ENCODE measurements at places on chromosomes 4 and X.

DNA sequence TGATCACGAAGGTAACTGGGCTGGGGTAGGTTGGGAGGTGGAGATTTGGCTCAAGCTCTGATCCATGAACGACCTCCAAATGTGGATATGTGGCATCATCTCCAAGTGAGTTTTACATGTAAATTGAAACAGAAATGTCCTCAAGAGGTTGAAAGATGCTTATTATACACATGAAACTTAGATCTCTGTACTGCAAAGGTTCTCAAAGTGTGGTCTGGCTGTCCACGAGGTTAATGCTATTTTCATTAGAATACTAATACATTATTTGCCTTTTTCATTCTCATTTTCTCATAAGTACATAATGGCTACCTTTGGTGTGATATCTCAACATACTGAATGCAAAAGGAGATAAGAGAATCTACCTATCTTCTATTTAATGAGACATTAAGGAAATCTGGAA lies 198.2 kb downstream of the RASL11B start:
- DNase-seq = no peak

DNA sequence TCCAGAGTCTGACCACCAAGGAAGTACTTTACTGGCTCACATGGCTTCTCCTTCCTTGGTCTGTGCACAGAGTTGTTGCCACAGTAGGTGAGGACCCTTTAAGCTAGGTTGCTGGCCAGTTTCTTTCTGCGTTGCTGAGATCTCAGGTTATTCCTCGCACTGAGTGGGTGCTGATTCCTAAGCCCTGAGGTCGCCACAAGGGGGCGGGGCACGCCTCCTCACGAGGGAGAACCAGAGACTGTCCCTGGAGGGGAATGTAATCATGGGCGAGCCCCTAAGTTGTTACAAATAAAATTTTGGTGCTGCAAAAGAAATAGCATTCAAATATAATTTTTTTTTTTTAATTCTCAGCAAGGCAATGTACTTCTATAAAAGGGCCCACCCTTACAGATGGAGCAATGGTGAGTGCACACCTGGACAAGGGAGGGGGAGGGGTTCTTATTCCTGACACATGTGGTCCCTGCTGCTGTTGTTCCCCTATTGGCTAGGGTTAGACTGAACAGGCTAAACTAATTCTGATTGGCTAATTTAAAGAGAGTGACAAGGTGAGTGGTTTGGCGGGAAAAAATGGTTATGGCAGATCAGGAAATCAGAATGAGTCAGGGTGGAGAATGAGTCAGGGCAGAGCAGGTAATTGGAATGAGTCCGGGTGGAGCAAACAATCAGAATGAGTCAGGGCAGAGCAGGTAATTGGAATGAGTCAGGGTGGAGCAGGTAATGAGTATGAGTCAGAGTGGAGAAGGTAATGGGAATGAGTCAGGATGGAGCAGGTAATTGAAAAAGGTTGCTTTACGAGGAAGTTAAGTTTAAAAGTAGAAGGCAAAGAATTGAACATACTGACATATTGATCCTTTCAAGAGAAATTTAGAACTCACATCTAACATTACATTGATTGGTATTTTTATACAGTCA lies 107.5 kb downstream of the VSIG4 start:
- no peak for DNase-seq

DNA sequence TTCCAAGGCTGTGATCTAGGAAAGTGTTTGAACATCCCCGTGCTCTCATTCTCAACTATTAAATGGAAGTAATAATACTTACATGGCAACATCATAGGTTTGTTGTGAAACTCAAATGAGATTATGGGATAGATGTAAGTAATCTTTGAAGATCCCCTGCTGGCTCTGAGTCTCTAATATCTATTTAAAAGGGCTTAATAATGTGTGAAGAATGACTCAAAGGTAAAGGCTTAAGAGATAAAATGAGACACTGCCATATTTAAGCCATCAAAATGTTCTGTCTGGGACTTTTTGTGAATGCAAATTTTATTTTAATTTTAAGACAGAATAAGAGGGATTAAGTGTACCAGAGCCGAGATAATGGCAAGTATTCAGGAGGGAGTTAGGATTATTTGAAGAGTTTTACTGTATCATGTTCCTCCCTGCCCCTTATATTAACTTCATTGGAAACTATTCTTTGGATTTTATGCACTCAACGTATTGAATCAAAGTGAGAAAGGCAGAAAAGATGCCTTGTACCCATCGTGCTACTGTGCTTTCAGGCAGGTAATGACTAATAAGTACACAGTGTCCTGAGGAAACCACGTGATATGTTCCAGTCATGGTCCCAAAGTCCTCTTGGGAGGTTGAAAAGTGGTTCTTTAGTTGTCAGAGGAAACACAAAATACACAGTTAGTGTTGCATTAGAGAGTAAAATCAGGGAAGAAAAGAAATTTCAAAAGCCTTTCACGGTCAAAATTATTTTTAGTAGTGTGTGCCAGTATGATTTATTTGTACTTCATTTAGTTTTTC lies 192.4 kb downstream of the RBM46 start:
- DNase-seq = no peak

DNA sequence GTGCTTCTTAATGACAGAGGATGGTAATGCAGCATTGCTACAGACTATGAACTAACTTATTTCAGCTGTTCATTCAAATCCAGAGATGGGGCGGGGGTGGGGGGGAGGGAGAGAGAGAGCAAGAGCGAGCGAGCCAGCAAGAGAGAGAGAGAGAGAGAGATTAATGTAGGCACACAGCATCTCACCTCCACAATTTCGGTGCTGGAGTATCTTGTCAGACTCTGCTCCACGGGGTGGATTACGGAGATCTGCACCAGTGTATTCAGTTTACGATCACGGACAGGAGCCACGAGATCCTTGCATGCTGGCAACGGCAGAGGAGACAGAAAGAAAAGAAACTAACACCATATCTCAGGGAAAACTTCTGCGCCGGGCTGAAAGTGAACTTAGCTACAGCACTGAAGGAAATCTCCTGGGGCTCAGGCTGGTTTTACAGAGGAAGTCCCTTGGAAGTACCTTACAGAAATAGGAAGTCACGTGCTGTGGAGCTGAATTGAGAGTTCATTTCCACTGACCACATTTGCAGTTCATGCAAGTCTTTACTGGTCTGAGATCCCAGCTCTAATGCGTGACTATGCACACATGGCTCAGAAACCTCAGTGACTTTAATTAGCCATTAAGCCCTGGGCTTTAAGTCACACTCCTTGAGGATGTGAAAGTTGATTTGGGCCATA lies 440.9 kb downstream of the INPP4B start:
- peak; percentile 93 for DNase-seq

DNA sequence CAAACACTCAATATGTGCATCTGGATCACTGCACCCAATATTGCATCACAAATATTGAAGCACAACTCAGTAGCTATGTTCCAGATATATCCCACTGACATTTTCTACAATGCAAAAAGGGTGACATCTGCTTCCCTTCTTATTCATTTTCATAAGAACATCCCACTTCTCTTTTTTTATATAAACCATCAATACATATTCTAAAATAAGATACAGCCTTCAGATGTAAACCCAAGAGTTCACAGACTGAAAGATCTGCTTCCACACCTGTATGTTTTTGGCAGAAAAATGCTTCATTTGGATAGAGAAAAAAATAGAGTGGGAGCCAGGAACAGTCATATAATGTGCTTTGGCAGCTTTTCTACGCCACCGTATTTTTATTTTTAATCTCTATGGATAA lies 815.6 kb upstream of the ADGRL3 start:
- no peak for DNase-seq
